ENCODE measurements at places on chromosomes 5 and 9. TPM values are rescaled to one million over a fixed set of nuclear protein-coding genes. Genes with fewer than 3 reads are reported as not detected.
A peak's percentile ranks its signal among the peaks of the same experiment; 100 is the strongest.

DNA sequence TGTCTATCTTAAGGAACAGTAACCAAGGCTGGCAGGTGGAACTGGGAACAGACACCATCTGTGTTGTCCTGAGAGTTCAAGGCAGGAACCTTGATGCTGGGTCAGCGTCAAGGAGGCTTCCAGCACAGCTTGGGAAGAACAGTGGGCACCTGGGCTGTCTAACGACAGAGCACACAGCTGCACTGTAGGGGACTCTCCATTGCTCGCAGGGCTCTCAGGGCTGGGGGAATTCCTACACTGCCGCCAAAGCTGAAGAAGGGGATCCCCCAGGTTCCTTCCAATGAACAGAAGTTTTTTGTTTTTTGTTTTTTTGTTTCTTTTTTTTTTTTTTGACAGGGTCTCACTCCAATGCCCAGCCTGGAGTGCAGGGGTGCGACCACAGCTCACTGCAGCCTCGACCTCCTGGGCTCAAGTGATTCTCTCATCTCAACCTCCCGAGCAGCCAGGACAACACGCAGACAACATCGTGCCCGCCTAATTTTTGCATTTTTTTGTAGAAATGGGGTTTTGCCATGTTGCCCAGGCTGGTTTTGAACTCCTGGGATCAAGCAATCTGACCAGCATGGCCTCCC lies 81.9 kb downstream of the PTPN3 start:
- H3K27me3 ChIP-seq = no peaks in the 10 kb centered on the region
- H3K4me1 ChIP-seq = no peaks in the 10 kb centered on the region
- no peak overlapping the region for H3K27ac ChIP-seq
- no peaks in the 10 kb centered on the region for H3K36me3 ChIP-seq

GRCh38 chr9:113695901-113696300 lies 180.2 kb upstream of the ZNF618 start:
- H3K27ac ChIP-seq = no peak overlapping the region
- no peaks in the 10 kb centered on the region for H3K36me3 ChIP-seq
- no peak for DNase-seq
- no peaks in the 10 kb centered on the region for H3K4me1 ChIP-seq

DNA sequence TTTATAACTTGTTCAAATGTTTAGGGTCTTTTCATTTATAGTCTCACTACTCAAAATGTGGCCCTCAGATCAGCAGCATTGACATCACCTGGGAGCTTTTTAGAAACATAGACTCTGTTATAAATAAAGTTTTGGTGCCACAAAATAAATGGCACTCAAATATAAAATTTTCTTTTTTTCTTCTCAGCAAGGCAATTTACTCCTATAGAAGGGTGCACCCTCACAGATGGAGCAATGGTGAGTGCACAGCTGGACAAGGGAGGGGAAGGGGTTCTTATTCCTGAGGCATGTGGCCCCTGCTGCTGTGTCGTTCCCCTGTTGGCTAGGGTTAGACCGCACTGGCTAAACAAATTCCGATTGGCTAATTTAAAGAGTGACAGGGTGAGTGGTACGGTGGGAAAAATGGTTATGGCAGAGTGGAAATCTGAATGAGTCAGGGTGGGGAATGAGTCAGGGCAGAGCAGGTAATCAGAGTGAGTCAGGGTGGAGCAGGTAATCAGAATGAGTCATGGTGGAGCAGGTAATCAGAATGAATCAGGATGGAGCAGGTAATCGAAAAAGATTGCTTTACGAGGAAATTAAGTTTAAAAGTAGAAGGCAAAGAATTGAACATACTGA lies 31.8 kb upstream of the C7 start:
- no peaks in the 10 kb centered on the region for H3K27me3 ChIP-seq
- DNase-seq = no peak
- H3K27ac ChIP-seq = no peak overlapping the region

DNA sequence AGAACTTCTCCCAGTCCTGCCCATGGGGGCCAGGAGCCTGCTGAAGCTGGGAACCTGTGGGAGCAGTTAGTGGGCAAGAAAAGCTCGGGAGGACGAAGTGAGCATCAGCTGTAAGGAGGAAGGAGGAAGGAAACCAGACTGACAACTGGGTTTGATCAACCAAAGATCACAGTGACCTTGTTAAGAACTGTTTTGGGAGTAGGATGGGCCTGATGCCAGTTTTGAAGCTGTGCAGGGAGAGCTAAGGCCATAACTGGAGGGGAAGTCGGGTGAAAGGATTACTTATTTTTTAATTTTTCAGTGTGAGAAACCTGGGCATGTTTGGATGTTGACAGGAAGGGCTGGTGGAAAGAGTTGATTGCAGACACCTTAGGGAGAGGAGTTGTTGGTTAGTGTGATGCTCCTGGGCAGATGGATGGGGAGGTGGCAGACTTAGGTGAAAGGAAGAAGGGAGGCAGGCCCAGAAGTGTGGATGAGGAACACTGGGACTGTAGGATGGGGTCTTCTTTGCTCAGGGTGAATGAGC lies 58.3 kb upstream of the KLF4 start:
- no peak for DNase-seq
- H3K27ac ChIP-seq = peak overlapping the region; percentile 70
- H3K27me3 ChIP-seq = no peaks in the 10 kb centered on the region
- H3K4me1 ChIP-seq = no peaks in the 10 kb centered on the region
- H3K4me3 ChIP-seq = no peak overlapping the region
- no peaks in the 10 kb centered on the region for H3K36me3 ChIP-seq

- no peaks in the 10 kb centered on the region for H3K36me3 ChIP-seq
- no peak overlapping the region for H3K27ac ChIP-seq
- no peak overlapping the region for H3K4me3 ChIP-seq
- no peak for DNase-seq
- no peaks in the 10 kb centered on the region for H3K4me1 ChIP-seq
- no peaks in the 10 kb centered on the region for H3K27me3 ChIP-seq
Measured at GRCh38 chr5:147519380-147519779, 9.5 kb upstream of the DPYSL3 start.

DNA sequence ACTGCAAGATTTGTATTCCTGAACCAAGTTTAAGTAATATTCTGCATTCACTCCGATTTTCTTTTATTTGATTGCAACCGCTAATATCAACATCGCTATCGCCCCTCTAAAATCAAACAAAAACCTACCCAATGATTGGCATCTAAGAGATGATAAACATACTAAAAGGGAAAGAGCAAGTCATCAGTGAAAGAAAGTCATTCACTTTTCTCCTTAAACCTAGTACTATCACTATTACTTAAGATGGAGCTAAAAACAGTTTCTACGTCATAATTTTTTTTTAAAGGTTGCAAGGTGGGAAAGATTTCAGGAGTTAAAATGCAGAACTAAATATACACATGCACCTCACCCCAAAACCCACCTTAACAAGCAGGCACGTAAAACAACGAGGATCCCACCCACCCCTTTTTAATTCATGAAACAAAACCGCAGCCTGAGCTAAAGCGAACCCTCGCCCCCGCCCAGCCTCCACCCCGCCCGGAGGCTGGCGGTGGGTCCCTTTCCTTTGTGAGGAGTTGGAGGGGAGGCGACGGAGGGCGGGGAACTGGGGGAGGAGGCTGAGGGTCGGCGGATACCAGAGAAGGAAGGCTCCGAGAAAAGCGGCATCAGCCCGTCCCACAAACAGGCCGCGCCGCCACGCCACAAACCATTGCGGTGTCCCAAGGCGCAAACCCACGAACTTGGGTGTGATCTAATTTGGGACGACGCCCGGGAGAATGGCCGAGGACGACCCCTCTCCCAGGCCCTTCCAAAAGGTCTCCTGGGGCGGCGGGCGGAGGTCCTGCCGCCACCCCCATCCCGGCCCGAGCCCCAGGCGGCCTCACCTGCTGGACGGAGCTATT lies 861 bp downstream of the UBQLN1 start:
- no peaks in the 10 kb centered on the region for H3K36me3 ChIP-seq
- H3K4me1 ChIP-seq = no peaks in the 10 kb centered on the region
- no peaks in the 10 kb centered on the region for H3K27me3 ChIP-seq
- H3K4me3 ChIP-seq = peak overlapping the region; percentile 88

DNA sequence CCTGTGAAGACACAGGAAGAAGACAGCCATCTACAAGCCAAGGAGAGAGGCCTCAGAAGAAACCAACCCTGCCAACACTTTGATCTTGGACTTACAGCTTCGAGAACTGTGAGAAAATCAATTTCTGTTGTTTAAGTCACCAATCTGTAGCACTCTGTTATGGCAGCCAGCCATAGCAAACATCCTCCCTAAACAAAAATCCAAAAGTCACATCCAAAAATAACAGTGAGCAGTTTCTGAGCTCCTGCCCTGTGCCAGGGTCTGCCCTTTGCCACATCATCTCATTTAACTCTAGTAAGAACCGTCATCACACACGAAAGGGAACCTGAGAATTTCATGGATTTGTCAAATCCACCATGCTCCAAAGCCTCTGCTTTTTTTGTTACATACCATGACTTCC lies 118.8 kb downstream of the TRIM36 start:
- DNase-seq = no peak
- no peaks in the 10 kb centered on the region for H3K27me3 ChIP-seq
- no peak overlapping the region for H3K4me3 ChIP-seq
- no peaks in the 10 kb centered on the region for H3K4me1 ChIP-seq
- H3K36me3 ChIP-seq = no peaks in the 10 kb centered on the region

DNA sequence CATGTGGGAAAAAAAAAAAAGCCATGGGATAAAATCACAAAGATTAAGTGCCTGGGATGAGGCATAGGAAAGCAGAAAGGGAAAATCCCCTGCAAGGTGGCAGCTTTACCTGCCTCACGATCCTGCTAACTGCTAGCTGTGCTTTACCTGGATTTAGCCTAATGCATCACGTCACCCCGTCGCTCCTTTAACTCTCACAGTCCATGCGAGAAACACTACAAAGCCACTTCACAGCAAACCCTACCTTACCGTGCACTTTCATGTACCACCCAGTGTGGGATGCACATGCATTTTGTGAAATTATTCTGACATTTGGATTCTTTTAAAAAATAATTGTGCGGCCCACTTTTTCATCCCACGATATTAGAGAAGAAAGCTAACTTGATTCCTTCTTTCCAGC lies 31.0 kb downstream of the ATPSCKMT start:
- no peak overlapping the region for H3K4me3 ChIP-seq
- no peak for DNase-seq
- H3K27ac ChIP-seq = no peak overlapping the region
- no peaks in the 10 kb centered on the region for H3K4me1 ChIP-seq
- H3K27me3 ChIP-seq = no peaks in the 10 kb centered on the region
- no peaks in the 10 kb centered on the region for H3K36me3 ChIP-seq

- H3K27ac ChIP-seq = no peak overlapping the region
- no peaks in the 10 kb centered on the region for H3K27me3 ChIP-seq
- H3K4me3 ChIP-seq = no peak overlapping the region
- no peaks in the 10 kb centered on the region for H3K36me3 ChIP-seq
- no peaks in the 10 kb centered on the region for H3K4me1 ChIP-seq
Measured at GRCh38 chr9:33354651-33355211, 47.6 kb downstream of the AQP7 start.

- no peaks in the 10 kb centered on the region for H3K36me3 ChIP-seq
- peaks cover 35% of the 10 kb centered on the region for H3K4me1 ChIP-seq
- no peak for DNase-seq
- no peak overlapping the region for H3K27ac ChIP-seq
Measured at GRCh38 chr9:137167277-137167746, 2.5 kb downstream of the LRRC26 start.

DNA sequence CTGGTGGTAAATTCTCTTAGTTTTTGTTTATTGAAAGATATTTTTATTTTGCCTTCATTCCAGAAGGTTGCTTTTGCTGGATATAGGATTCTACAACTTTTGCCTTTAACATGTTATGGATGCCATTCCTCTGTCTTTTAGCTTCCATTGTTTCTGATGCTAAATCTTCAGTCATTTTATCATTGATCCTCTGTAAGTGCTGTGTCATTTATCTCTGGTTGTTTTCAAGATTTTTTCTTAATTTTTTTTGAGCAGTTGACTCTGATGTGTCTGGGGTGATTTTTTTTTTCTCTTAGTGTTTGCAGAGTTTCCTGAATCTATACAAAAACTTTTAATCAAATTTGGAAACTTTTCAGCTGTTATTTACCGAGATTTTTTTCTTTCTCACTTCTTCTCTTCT lies 6.4 kb downstream of the CARD6 start:
- no peaks in the 10 kb centered on the region for H3K4me1 ChIP-seq
- no peak overlapping the region for H3K27ac ChIP-seq
- no peaks in the 10 kb centered on the region for H3K36me3 ChIP-seq
- no peak overlapping the region for H3K4me3 ChIP-seq
- no peak for DNase-seq
- H3K27me3 ChIP-seq = no peaks in the 10 kb centered on the region

- no peaks in the 10 kb centered on the region for H3K4me1 ChIP-seq
- H3K36me3 ChIP-seq = no peaks in the 10 kb centered on the region
- no peak overlapping the region for H3K4me3 ChIP-seq
- no peak overlapping the region for H3K27ac ChIP-seq
- no peak for DNase-seq
Measured at GRCh38 chr9:123488722-123489321, 132.8 kb downstream of the CRB2 start.

GRCh38 chr5:19488786-19489185 lies 499.2 kb downstream of the CDH18 start:
- H3K27me3 ChIP-seq = no peaks in the 10 kb centered on the region
- no peaks in the 10 kb centered on the region for H3K4me1 ChIP-seq
- no peak overlapping the region for H3K27ac ChIP-seq
- DNase-seq = no peak

GRCh38 chr9:33123407-33124031 lies 43.6 kb downstream of the B4GALT1 start:
- H3K27ac ChIP-seq = no peak overlapping the region
- no peaks in the 10 kb centered on the region for H3K4me1 ChIP-seq
- no peaks in the 10 kb centered on the region for H3K36me3 ChIP-seq
- H3K4me3 ChIP-seq = no peak overlapping the region
- no peaks in the 10 kb centered on the region for H3K27me3 ChIP-seq

GRCh38 chr5:5203451-5203850 lies 63.3 kb downstream of the ADAMTS16 start:
- H3K36me3 ChIP-seq = no peaks in the 10 kb centered on the region
- H3K27me3 ChIP-seq = no peaks in the 10 kb centered on the region
- H3K4me3 ChIP-seq = no peak overlapping the region
- DNase-seq = no peak
- H3K4me1 ChIP-seq = no peaks in the 10 kb centered on the region

GRCh38 chr5:115920171-115920725 lies 42.0 kb upstream of the LVRN start:
- H3K36me3 ChIP-seq = no peaks in the 10 kb centered on the region
- H3K4me1 ChIP-seq = no peaks in the 10 kb centered on the region
- H3K27me3 ChIP-seq = no peaks in the 10 kb centered on the region
- H3K4me3 ChIP-seq = no peak overlapping the region

GRCh38 chr9:106179191-106179590 lies 484.9 kb downstream of the TMEM38B start:
- no peaks in the 10 kb centered on the region for H3K4me1 ChIP-seq
- no peaks in the 10 kb centered on the region for H3K27me3 ChIP-seq
- no peak overlapping the region for H3K4me3 ChIP-seq
- H3K36me3 ChIP-seq = no peaks in the 10 kb centered on the region
- H3K27ac ChIP-seq = no peak overlapping the region

The CETN3 gene
- 7.7 TPM for total RNA-seq

The VDAC1 gene
- 113 TPM for total RNA-seq
